ENCODE measurements at places on chromosomes 12 and 14.
A peak's percentile ranks its signal among the peaks of the same experiment; 100 is the strongest.

- no peak for DNase-seq
Measured at GRCh38 chr14:69387311-69387710, 10.8 kb downstream of the ERH start.

GRCh38 chr14:37586797-37587130, 8.3 kb downstream of the FOXA1 start:
- no peak for DNase-seq

GRCh38 chr12:10614056-10614370, 604 bp upstream of the MAGOHB start:
- DNase-seq: no peak

GRCh38 chr12:2222691-2223090, 169.9 kb downstream of the CACNA1C start:
- DNase-seq: no peak

- no peak for DNase-seq
Measured at GRCh38 chr12:107493666-107494065, 191.9 kb upstream of the PWP1 start.

DNA sequence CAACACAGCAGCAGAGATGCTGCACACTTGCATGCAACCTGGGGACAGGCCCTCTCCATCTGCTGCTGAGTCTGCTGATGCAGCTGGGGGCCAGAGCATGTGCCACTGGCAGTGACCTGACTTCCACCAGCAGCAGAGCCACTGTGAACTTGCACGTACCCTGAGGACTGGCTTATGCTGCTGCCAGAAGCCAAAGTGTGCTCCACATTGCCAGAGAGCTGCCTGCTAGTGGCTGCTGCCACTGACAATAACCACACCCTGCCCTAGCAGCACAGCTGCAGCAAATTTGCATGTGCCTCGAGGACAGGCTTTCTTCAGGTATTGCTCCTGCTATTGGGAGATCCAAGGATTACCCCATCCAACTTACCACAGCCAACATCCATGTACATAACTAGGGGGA, 4.5 kb upstream of the PRR4 start:
- DNase-seq: no peak

GRCh38 chr14:67941456-67942018, 122.0 kb downstream of the RAD51B start:
- DNase-seq: peak; percentile 5

GRCh38 chr12:109549613-109550270, 23.6 kb downstream of the MMAB start:
- DNase-seq: no peak

DNA sequence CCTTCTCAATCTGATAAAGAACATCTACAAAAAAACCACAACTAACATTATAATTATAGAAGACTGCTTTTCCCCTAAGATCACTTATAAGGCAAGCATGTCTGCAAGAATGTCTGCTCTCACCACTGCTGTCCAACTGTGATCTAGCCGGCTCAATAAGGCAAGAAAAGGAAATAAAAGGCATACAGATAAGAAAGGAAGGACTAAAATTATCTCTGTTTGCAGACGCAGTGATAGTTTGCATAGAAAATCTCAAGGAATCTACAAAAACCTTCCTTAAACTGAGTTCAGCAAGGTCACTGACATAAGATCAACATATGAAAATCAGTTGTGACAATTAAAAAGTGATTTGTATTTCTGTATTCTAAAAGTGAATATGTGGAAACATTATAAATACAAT, 138.0 kb upstream of the EGLN3 start:
- DNase-seq: no peak

DNA sequence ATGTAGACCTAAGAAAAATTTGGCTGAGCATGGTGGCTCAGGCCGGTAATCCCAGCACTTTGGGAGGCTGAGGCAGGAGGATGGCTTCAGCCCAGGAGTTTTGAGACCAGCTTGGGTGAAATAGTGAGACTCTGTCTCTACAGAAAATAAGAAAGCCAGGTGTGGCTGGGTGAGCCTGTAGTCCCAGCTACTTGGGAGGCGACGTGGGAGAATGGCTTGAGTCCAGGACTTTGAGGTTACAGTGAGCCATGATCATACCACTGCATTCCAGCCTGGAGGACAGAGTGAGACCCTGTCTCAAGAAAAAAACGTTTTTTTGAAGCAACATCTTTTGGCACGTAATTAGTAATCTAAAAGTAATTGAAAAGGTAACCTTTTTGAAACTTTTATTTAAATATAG, 70.9 kb downstream of the FERMT2 start:
- peak; percentile 48 for DNase-seq

- DNase-seq: no peak
Measured at GRCh38 chr12:122161682-122162081, 12.3 kb downstream of the IL31 start.

DNA sequence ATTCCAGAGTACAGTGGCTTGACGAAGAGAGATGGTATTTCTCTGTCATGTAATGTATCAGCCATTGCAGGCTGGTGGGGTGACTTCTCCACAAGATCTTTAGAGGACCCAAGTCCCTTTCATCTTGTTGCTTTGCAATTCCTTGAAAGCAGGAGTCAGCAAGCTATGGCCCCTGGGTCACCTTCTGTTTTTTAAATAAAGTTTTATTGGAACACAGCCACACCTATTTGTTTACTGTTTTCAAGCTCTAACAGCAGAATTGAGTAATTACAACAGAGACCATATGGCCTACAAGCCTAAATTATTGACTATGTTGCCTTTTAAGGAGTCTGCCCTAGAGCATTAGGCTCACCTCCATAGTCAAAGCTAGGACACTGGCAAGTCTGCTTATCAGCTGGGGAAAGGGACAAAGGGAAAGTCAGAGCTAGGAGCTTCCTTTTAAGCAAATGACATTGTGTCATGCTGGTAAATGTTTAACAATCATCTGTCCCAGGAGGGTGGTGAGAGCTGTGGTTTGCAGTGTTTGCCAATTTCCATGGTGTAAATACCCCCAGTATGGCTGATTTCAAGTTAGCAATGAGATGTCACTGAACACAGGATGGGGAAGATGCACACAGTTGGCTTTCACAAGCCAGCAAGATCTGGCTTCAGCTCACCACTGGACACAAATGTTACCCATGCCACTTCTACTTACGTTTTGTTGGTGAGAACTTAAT, 87.7 kb upstream of the PWP1 start:
- DNase-seq: no peak

DNA sequence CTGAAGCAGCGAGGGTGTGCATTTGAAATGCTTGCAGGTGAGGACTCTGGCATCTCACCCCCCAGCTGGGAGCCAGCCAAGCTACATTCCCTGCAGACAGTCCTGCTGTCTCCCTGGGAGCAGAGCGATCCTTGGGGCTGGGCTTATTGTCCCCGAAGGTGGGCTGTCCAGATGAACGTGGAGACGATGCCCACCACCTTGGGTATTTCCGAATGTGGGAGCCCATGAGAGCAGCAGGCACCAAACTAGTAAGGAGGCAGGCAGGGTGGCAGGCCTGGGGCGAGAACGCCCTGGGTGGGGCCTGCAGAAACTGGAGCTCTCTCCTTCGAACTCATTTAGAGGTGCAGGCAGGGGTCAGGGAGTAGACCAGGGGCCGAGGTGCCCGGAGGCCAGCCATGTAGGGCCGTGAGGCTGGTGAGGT, 18.5 kb downstream of the ZBTB42 start:
- no peak for DNase-seq

- peak; percentile 17 for DNase-seq
Measured at GRCh38 chr12:26122061-26122680, 2.7 kb downstream of the BHLHE41 start.

DNA sequence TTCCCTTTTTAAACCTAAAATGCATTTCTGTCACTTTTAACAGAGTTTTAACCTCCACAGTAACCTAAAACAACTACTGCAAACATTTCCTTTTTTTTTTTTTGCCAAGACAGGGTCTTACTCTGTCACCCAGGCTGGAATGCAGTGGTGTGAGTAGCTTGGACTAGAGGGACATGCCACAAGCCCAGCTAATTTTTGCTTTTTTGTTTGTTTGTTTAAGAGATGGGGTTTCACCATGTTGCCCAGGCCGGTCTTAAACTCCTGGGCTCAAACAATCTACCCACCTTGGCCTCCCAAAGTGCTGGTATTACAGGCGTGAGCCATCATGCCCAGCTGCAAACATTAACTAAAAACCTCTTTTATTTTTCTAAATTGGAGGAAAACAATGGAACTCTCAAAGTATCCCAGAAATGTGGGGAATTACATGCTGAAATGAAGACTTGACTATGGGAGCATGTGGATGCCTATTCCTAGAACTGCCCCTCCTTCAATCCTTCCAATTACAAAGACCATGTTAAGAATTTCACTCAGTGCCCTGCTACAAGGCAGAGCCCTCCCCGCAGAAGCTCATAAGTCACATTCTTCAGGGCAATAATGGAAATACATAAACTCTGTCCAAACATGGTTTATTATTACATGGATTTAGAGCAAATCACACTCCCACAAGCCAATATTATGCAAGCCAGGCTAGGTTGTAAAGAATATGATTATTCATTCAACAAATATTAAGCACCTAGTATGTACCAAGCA, 66.9 kb downstream of the C12orf56 start:
- no peak for DNase-seq

- peak; percentile 99 for DNase-seq
Measured at GRCh38 chr12:76020731-76021672, 10.6 kb downstream of the PHLDA1 start.

GRCh38 chr14:22737052-22737451, 29.4 kb upstream of the OXA1L start:
- DNase-seq: no peak

DNA sequence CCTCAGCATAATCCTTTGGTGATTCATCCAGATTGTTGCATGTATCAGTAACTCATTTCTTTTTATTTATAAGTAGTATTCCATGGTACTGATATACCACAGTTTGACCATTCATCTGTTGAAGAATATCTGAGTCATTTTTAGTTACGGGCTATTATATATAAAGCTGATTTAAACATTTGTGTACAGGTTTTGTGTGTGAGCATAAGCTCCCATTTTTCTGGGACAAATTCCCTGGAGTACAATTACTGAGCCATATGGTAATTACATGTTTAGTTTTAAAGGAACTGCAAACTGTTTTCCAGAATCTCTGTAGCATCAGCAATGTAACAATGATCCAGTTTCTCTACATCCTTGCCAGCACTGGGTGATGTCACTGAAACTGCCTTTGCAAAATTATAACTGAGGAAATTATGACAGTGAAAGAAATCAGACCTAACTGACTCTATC, 236.2 kb upstream of the KRR1 start:
- peak; percentile 88 for DNase-seq

GRCh38 chr12:27975222-27976136, 2.9 kb upstream of the PTHLH start:
- DNase-seq: no peak

GRCh38 chr14:58765418-58765831, 127.7 kb downstream of the DACT1 start:
- no peak for DNase-seq

- no peak for DNase-seq
Measured at GRCh38 chr14:70148351-70148750, 40.4 kb downstream of the SLC8A3 start.

DNA sequence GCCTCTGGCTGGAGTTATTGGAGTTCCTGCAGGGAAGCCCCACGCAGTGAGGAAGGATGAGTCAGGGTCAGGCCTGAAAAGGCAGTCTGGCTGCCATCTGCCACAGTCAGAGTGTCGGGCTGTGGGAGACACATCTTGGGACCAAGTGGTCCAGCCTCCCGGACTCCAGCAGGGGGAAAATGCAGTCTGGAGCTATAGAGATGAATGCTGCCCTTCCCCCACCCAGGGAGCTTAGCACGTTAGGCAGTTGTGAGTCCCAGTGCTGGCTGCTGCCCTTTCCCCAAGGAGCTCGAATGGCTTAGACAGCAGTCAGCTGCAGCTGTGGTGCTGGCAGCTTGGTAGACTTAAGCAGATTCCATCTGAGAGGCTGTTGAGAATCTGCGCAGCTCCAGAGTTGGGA, 8.2 kb upstream of the NTS start:
- DNase-seq: no peak

DNA sequence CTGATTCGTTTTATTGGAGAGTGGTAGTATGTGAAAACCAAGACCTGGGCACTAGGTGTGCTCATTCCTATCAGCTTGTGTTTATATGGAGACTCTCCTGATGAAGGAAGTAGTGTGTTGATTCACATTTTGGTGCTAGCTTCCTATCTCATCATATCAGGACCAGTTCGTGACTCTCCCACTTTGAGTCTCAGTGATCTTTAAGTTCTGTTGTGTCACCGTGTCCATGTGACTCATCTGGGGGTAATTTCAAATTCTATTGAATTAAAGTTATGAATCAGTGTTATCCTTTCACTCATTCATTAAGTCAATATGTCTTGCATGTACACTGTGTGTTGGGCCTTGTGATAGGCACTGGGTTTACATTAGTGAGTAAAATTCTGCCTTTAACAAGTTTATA, 180.2 kb downstream of the CACNA1C start:
- DNase-seq: no peak

DNA sequence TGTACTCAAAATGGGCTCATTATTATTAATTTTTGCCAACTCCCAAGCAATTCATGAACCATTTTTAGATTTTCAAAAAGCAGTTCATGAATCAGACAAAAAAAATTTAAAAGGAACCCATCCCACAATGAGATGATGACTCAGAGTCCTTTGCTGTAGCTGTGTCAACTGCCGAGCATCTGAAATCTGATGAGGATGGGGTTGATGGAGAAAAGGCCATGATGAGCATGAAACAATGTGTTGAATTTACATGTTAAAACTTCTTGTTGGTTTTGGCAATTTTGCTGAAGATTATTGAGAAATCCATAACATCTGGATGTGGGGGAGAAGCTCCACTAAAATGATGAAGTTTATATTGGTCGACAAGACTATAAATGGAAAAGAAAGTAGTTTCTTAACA, 378.0 kb downstream of the FOXG1 start:
- DNase-seq: peak; percentile 83

GRCh38 chr12:14558473-14558959, 9.2 kb downstream of the PLBD1 start:
- DNase-seq: no peak

- no peak for DNase-seq
Measured at GRCh38 chr12:22670762-22671161, 45.8 kb downstream of the ETNK1 start.

DNA sequence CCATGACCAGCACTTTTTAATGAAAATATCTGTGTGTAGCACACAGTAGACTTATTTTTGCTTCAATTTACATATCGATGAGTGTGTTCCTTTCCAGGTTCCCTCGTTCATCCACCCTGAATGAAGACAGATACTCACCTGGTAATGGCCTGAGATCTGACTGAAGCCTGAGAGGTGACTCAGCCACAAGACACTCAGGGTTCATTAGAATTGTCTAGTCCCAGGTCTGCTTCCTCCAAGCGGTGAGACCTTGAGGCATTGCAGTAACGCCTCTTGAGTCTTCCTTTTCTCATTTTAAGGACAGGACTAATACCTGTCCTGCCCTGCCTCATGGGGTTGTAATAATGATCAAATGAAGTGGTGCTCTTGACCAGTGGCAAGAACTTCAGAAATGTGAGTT, 11.5 kb upstream of the KCNK13 start:
- DNase-seq: no peak

DNA sequence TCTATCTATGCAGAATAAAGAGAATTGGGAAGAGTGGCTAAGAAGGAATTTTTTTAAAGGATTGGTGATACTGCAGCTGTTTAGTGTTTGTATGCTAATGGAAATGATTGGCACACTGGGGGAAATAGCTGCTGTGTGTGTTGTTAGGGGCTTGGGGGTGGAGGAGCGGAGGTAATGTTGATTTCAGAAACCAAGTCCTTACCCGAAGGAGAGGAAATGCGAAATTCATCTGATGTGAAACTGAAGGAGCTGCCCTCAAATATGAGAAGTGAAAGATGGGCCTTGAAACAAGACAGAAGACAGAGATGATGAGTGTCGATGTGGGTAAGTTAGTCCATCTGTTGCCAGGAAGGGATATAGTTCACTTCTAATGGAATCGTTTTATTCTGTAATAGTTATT, 21.2 kb upstream of the RNASE12 start:
- no peak for DNase-seq
